ENCODE measurements at places on chromosomes 1 and 21.

GRCh38 chr1:18536356-18536755 is 55.6 kb downstream of the KLHDC7A start:
- DNase-seq: no peak

DNA sequence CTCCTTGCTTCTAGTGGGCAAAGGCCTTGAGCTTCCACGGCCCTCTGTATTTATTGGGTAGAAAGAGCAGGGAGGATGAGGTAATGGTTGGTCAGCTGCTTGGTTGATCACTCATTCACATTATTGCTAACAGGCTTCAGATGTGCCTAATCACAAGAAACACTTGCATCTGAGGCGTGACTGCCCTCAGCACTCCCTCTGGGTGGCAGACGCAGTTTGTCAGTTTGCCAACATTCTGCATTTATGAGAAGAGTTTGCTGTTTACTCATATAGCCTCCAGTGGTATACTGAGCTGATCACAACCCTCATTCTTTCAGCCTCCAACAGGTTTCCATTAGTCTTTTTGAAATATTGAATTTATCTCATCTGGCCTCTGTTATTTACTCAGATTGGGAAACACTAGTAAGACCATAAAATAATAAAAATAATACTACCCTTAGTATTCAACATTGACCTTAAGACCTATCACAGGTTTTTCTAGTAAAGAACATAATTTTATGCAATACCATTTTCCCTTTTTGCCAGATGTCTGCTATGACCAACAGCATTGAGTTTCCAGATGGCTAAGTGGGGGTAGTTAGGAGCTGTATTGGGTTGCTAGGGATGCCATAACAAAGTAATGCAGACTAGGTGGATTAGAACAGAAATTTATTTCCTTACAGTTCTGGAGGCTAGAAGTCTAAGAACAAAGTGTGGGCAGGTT is 53.3 kb downstream of the PTGFR start:
- no peak for DNase-seq

GRCh38 chr1:2504949-2505272 is 21.5 kb downstream of the PANK4 start:
- DNase-seq: no peak

DNA sequence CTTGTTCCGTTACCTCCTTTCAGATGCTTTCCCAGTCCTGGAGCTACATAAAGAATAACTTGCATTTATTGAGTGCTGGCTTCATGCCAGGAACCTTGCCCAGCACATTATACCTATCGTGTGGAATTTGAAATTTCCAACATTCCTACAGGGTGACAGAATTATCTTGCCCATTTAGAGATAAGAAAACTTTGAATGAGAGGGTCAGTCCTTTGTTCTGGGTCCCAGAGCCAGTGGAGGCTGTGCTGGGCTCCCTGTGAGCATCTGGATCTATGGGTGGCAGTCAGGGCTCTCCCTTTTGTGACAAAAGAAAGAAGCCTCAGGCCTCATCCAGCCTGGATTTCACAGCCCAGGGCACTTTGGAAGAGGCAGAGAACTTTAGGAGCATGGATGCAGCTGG is 3.2 kb downstream of the GSTM4 start:
- DNase-seq: no peak

DNA sequence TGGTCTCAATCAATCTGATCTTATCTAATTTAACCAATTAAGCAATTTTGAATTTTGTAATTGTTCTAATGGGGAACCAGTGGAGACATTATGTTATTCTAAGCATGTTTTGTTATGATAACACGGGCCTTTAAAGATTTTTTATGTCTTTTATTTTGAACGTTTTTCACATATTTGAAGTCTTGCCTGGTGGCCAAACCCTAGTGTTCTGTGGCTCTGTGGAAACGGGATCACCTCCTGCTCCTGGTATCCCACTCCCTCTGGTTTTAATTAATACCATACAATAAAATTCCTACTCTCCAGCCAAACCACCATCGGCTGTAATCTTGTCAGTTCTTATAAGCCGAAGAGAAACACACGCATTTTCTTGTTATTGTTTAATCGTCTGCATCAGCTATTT is 22.9 kb upstream of the LMO4 start:
- no peak for DNase-seq

GRCh38 chr1:101965341-101965740 is 31.4 kb downstream of the OLFM3 start:
- no peak for DNase-seq

- peak; percentile 18 for DNase-seq
These were observed 459.8 kb downstream of the KCNT2 start for GRCh38 chr1:196148367-196148970.
